ENCODE measurements at places on chromosomes 7 and 10.
A peak's percentile ranks its signal among the peaks of the same experiment; 100 is the strongest.

DNA sequence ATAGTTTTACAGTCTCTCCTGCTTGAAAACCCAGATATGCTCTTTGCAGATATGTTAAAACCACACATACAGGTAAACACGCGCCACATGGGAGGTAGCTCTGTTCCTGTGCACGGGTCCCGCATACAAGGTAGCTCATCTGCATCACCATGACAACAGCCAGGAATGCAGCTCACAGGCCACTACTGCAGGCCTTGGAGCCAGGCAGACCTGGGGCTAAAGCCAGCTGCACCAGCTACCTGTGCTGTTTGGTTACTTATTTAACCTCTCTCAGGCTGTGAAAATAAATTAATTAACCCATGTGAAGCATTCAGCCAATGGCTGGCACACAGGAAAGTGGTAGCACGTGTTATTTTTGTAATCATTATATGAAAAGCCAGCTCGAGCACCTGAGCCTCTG is 428.3 kb downstream of the TNS3 start:
- no peak for DNase-seq

DNA sequence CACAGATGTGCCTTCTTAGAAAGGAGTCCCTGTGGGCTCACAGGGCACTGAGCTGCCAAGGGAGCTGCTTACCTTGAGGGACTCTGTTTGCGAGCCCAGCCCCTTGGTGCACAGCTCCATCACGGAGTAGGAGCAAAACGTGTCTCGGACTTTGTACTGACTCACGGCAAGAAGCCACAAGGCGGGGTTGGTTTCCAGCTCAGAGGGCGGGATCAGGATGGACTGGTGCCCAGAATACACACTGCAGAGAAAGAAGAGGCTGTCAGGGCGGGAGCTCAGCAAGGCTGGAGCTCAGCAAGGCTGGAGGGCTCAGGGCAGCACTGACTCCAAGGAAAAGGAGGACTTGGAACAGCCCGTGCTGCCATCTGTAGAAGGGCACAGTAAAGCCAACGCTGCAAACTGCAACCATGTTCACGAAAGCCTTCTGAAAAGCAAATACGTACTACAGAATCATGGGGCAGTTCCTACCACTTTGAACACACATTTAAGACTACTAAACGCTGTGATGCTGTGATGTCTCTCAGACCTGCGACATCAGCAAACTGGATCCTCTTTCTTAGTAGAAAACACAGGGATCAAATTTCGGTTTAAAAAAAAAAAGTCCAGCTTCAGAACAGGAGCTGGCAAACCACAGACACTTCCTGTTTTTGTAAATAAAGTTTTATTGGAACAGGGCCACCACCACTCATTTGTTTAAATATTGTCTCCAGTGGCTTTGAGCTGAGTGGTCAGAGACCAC is 194.3 kb downstream of the ZMYND11 start:
- peak; percentile 94 for DNase-seq

DNA sequence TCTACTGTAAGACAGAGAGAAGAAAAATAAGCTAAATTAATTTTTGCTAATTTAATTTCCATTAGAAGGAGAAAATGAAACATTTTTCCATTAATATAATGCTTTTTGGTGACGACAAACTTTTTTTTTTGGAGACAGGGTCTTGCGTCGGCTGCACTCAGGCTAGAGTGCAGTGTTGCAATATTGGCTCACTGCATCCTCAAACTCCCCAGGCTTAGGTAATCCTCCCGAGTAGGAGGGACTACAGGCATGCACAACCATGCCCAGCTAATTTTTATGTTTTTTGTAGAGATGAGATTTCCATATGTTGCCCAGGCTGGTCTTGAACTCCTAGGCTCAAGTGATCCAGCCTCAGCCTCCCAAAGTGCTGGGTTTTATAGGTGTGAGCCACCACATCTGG is 229.8 kb upstream of the LRRN3 start:
- no peak for DNase-seq

DNA sequence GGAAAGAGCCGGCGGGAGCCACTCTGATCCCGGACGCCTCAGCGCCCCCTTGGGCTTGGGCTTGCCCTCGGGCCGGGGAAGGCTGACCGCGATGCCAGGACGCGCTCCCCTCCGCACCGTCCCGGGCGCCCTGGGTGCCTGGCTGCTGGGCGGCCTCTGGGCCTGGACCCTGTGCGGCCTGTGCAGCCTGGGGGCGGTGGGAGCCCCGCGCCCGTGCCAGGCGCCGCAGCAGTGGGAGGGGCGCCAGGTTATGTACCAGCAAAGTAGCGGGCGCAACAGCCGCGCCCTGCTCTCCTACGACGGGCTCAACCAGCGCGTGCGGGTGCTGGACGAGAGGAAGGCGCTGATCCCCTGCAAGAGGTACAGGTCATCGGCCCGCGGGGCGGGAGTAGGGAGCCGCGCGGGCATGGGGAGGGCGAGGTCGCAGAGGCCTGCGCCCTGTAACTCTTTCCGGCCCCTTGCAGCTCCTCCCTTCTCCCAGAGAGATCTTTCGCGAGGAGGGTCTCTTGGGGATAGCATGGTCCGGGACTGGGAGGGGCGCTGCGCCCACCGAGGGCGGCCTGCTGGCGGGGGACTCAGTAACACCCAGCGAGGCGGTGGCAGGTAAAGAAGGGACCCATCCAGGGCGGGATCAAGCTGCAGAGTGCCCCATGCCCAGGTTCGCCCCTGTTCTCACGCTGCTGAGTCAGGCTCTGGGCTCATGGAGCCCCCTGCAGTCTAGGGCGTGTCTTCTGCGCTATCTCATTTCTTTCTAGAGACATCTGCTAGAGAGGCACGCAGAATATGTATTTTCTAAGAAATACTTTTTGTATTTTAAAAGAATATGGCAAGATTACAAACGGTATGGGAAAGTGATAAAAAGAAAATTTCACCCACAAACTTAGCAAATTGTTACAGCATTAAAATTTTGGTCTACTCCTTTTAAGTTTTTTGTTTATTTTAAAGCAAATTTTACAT is 687 bp downstream of the EPDR1 start:
- DNase-seq, result peak; percentile 50
